ENCODE measurements at places on chromosomes 5 and 9. TPM values are rescaled to one million over a fixed set of nuclear protein-coding genes. Genes with fewer than 3 reads are reported as not detected.
A peak's percentile ranks its signal among the peaks of the same experiment; 100 is the strongest.

Gene SH3PXD2B
- 48.9 TPM for total RNA-seq

- no peaks in the 10 kb centered on the region for H3K4me1 ChIP-seq
- no peak overlapping the region for H3K4me3 ChIP-seq
- DNase-seq: no peak
- H3K36me3 ChIP-seq: no peaks in the 10 kb centered on the region
Observed at GRCh38 chr5:64587370-64587769, 81.6 kb downstream of the RGS7BP start.

GRCh38 chr9:83937861-83938455 lies 16.7 kb upstream of the KIF27 start:
- DNase-seq: no peak
- H3K36me3 ChIP-seq: no peaks in the 10 kb centered on the region
- no peak overlapping the region for H3K27ac ChIP-seq

Gene FGF18
- total RNA-seq: 2.1 TPM

DNA sequence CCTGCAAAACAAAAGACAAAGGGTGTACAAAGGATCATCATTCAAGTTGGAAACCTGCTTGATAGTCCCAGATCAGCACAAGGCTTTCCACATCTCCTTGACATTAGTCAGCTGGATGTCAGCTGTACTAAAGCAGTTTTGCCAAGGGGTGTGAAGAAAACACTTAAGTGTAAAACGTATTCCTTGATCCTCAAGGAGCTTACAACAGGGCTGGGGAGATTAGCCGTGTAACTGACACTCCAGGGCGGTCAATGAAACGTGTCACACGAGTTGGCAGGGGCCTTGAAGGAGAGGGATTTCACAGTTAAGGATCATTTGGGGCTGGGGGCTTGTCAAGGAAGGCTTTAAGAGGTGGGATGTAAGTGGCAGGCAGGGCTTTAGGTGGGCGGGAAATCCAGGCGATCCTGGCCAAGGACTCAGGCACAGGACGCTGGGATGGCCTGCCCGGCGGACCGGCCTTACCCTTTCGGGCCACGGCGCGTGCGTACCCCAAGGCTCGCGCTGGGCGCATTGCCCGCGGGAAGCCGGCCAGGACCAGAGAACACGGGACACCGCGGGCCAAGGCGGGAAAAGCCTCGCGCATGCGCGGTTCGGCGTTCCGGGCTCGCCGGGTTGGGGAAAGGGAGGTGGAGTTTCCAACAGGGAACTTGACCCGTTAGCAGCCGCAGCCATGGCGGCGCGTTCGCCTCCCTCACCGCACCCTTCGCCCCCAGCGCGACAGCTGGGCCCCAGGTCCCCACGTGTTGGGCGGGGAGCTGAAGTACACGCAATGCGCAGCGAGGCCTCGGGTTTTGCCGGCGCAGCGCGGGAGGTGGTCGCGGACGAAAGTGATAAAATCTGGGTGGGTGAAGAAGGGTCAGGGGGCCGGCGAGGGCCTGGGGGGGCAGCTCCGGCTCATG lies at the start of gene CNTLN:
TSS of gene CNTLN (plus strand) at position 645 of the 899 bp plus-strand sequence. CDS start at position 671, 26 bp downstream.
- H3K36me3 ChIP-seq: no peaks in the 10 kb centered on the region
- peak within 1 kb of the TSS; percentile 81 for H3K27ac ChIP-seq
- H3K4me1 ChIP-seq: peaks cover 24% of the 10 kb centered on the region

GRCh38 chr9:110257097-110257841 lies 962 bp upstream of the TXN start:
- no peak for DNase-seq
- H3K4me3 ChIP-seq: peak overlapping the region; percentile 92
- H3K27ac ChIP-seq: peak overlapping the region; percentile 96
- H3K4me1 ChIP-seq: peaks cover 46% of the 10 kb centered on the region
- H3K27me3 ChIP-seq: no peaks in the 10 kb centered on the region
- H3K36me3 ChIP-seq: no peaks in the 10 kb centered on the region

DNA sequence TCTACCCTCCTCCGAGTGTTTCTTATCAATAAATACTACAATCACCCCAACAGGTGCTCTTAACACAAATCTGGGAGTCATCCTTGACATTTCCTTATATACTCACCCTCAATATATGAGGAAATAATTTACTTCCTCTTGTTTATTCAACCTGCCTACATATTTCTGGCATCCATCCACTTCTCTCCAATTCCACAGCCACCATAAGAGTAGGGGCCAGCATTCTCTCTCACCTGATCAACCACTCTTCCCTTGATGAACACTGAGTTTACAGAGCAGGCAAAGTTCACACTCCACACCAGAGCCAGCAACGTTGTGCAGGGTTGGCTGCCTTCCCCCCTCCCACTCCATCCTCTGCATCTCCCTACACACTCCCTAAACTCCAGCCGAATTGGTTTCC lies 904.3 kb upstream of the DMAC1 start:
- no peak for DNase-seq
- no peak overlapping the region for H3K27ac ChIP-seq
- H3K36me3 ChIP-seq: no peaks in the 10 kb centered on the region
- H3K4me3 ChIP-seq: no peak overlapping the region
